ENCODE measurements at places on chromosomes 7 and 10. TPM values are rescaled to one million over a fixed set of nuclear protein-coding genes. Genes with fewer than 3 reads are reported as not detected.

The PLXNA4 gene
- total RNA-seq, result 0.19 TPM

The SPAM1 gene
- not detected for total RNA-seq

- DNase-seq, result no peak
Observed at GRCh38 chr10:24041834-24042233, 167.1 kb upstream of the KIAA1217 start.

DNA sequence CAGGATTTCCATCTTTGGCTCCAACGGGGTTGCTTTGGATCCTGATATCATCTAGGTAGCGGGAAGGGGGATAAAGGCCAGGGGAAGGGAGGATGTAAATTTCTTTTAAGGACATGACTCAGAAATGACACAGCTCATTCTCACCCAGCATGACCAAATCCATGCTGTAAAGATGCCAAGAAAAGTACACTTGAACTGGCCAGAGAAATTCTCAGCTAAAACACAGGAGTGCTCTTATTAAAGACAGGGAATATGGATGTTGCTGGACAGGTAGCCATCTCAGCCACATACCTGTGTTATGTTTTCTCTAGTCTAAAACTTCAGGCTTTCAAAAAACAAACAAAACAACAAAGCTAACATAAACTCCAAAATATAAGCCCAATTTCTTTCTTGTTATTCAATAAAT lies 68.3 kb downstream of the NAMPT start:
- DNase-seq, result peak; percentile 97

DNA sequence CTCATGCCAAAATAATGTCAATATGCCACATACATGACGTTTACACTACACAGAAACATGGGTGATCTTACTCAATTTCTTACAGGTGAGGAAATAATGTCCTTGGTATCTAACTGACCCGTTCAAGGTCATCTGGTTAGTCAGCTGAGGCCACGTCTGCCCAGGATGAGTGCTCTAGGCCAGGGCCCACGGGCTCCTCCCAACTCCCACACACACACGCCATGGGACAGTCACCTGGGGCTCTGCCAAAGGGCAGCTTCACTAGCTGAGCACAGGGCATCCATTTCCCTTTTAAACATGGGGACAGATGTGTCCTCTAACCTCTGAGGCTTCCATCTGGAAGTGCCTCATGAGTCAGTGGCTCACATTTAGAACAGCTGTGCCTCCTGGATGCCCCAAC lies 123.9 kb downstream of the TNS3 start:
- peak; percentile 76 for DNase-seq

- no peak for DNase-seq
Observed at GRCh38 chr7:135994466-135995205, 17.5 kb upstream of the MTPN start.

- DNase-seq, result no peak
Observed at GRCh38 chr10:69025370-69025896, 36.8 kb downstream of the KIFBP start.

DNA sequence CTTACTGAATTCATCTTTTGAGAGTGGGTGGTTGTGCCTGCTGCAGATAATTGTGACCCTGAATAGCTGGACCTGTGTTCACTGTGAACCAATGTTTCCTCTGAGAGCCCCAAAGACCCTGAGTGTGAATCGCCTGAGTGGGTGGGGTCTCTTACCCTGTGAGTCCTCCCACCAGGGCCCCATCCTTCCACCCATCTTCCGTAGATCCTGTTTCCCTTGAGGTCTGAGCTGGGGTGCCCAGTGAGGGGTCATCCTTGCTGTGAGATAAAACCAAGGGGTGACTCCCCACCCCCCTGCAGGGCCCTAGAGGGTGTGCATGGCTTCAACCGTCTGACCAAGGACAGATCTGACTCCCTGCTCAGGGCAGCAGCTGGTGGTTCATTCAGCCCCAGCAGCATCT lies 78.0 kb upstream of the ZNF479 start:
- no peak for DNase-seq

DNA sequence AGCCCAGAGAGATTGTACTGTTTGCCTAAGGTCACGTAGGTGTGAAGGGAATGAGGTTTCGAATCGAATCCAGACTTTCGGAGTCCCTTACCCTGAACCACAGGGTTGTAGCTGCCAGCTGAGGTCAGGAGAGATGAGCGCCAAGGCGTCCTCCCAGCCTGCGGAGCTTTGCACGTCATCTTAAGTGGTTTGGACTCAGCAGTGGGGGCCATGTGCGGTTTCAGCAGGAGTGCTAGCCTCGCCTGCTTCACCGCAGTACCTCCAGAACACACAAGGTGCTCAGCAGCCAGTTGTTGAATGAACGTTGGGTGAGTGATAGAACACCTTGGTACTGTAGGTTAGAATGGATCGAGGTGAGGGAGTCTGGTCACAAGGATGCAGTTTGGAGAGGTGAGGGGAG lies 74.9 kb upstream of the PPIF start:
- DNase-seq, result no peak

DNA sequence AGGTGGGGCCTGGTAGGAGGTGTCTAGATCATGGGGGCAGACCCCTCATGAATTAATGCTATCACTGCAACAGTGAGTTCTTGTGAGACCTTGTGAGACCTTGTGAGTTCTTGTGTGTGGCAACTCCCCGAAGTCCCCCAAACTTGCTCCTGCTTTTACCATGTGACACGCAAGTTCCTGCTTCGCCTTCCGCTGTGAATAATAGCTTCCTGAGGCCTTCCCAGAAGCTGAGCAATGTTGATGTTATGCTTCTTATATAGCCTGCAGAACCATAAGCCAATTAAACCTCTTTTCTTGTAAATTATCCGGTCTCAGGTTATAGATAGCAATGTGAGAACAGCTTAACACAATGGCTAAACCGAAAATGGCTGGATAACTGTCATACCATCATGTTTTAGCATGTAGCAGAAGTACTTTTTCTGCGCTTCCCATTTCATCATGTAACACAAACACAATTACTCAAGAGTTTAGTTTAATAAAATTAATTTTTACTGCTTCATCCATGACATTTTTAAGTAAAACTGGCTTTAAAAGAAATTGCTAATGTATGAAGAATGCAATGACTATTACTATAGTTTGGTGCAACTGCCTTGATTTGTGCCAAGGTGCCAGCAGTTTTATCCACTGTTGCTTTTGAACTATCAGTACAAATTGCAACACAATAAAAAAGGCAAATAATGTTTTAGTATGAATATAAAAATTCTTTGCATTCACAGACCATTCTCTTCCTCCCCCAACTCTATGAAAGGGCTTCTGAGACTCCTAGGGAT lies 87.7 kb upstream of the TMEM168 start:
- DNase-seq, result no peak

- no peak for DNase-seq
Observed at GRCh38 chr10:111698711-111699110, 484.9 kb downstream of the GPAM start.

GRCh38 chr7:28685644-28686417 lies 272.3 kb downstream of the TRIL start:
- DNase-seq, result peak; percentile 100

GRCh38 chr10:62733654-62734293 lies 70.7 kb upstream of the ADO start:
- DNase-seq, result peak; percentile 53

All from H4 (cell line).